GM03348 (cell line): ENCODE measurements at places on chromosomes 6 and 20.

GRCh38 chr6:133724726-133725125 is 164.2 kb upstream of the TCF21 start:
- DNase-seq: peak; percentile 57

- DNase-seq: no peak
Observed at GRCh38 chr6:11331111-11331510, 98.6 kb upstream of the NEDD9 start.

DNA sequence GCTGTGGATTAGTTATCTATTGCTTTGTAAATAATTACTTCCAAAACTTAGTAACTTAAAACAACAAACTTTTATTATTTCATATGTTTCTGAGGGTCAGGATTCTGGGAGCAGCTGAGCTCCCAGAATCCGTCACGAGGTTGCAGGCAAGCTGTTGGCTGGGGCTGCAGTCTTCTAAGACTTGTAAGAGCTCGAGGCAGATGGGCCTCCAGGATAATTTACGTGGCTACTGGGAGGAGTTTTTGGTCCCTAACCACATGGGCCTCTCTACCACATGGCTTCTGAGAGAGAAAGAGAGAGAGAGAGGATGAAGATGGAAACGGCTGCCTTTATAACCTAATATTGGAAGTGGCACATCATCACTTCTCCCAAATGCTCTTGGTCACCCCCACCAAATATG is 64.9 kb upstream of the SULF2 start:
- no peak for DNase-seq

DNA sequence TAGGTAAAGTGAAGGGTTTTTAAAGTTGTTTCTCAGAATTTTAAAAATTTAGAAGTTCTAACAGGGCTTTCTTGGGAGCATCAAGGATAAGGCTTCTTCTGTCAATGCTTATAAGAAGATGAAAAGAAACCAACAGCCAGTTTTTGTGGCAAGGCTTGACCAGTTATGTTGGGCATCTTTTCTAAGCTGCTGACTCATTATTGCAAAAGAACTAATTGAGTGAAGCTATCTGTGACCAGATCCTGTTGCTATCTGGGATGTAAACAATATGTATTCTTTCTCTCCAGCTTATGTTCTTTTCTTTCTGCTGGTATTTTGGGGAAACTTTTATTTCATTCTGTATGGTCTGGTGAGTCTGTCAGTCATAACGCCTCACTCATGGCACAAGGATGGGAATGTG is 643.8 kb downstream of the HDGFL1 start:
- no peak for DNase-seq

GRCh38 chr6:156864557-156864956 is 87.4 kb downstream of the ARID1B start:
- no peak for DNase-seq

GRCh38 chr6:13883966-13884365 is 40.8 kb upstream of the RNF182 start:
- DNase-seq: no peak

GRCh38 chr6:13417431-13417830 is 70.0 kb downstream of the GFOD1 start:
- no peak for DNase-seq

- peak; percentile 55 for DNase-seq
Observed at GRCh38 chr6:110255211-110255750, 75.1 kb downstream of the CDC40 start.

DNA sequence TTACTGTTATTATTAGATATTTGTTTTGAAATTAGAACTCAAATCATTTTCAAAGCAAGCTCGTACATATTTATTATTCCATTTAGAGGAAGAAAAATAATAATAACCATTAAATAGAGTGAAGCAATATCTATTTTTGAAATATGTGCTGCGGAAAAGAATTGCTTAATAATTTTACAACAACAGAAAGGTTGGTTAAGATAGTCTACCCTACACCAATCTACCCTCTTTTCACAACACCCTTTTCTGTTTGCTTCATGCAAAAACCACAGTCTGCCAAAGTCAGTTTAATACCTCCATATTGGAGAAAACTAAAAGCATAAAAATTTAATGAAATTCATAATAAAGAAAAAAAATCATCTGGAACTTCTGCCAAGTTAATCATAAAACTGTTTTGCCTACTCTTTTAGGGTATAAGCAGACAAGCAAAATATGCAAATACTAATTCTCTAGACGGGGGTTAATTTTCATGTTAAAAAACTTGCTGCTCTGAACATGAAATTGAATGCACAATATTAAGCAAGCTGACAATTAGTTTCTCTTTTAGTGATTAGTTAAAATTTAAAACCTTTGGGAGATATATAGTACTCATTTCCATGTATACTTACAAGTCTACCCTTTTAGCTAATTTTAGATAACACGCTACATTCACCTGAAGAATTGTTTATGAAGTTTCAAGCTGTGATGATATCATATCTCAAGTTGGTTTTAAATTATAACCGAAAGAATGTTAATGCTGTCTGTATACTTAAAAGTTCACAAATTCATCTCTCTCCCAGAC is 100.2 kb downstream of the AHI1 start:
- DNase-seq: no peak

- peak; percentile 91 for DNase-seq
Observed at GRCh38 chr20:57089699-57090144, 176.7 kb downstream of the BMP7 start.

- DNase-seq: no peak
Observed at GRCh38 chr20:39670988-39671387, 708.8 kb downstream of the DHX35 start.

GRCh38 chr20:14644306-14645097 is 307.1 kb upstream of the FLRT3 start:
- DNase-seq: no peak

- peak; percentile 55 for DNase-seq
Observed at GRCh38 chr6:9520417-9521151, 894.3 kb downstream of the TFAP2A start.

DNA sequence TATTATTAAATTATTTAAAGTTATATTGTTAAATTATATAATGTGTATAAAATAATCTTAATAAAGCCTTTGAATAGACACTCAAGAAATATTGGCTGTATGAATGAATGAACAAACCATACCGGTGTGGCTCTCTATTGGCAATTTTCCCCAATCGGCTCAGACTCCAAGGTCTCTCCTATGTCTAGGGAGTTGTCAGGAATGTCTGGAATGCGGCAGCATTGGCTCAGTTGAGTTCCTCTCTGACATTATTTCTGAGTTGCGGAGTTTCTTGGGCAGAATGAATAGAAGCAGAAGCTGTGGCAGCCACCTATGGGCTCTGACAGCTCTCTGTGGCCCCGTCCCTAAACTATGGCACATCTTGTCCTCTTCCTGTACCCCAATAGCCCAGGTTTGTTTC is 111.0 kb downstream of the SOBP start:
- peak; percentile 81 for DNase-seq

DNA sequence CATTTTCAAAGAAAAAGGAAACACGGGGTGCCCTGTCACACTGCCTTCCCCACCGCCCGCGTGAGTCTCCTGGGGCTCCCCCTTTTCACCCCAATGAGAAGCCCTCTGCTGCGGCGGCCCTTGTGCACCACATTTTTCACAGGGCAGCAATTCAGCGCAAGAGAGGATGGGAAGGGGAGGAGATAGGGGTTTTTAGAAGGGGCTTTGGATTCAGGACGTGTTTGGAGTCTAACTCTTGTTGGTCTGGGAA is 726 bp upstream of the ARFGEF3 start:
- DNase-seq: no peak

DNA sequence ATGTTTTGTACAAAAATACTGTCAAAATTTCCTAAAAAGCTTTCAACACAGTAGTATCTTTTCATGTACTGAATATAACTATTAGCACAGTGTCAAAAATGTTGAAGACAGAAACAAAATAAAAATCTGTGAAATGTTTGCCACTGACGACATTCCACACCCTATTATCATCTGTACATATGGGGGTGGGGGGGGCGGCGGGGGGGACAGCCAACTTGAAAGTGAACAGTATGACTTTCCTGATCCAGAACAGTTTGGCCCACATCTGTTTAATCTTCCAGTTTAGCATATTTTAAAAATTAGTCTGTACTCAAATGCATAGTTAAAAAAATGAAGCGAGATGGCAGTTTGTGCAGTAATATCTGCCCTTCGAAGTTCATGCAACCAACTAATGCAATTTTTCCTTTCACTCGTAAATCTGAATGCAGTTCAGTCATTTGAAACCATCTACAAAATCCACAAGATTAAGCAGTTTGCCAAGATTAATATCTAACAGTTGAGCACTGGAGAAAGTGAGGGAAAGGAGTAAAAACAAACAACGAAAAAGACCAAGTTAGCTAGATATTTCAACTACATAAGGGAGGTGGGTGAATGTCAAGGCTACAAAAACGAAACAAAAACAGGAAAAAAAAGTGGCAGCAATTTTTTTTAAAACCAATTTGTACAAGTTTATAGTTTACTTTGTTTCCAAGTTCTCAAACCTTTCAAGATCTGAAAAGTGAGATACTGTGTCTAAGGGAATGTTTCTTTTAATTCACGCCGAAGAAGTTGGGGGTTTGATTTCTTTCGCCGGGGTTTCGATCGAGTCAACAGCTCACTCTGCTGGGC is 1.9 kb downstream of the CITED2 start:
- no peak for DNase-seq

DNA sequence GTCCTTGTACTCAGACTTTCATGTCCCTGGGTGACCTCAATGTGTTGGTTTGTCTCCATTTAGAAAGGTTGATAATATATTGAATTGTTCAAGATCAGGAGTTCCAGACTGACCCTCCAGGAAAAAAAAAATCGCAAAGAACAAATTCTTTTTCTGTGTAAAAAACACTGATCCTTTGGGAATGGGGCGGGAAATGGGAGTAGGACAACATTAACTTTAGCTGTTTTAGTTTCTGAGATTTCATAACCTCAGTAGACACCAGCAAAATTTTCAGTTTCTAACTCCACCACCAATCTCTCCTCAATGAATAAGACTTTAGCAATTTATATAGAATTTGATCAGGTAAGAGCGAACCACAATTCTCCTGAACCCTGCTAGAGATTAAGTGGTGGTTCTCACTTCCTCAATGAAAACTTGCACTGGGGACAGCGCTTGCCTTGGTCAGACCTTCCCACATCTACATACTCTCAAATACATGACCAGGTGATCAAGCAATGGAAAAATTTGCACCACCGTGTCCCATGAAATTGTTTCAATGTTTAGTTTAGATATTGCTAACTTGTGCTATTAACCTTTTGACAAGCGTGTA is 231.2 kb upstream of the PLN start:
- DNase-seq: no peak

DNA sequence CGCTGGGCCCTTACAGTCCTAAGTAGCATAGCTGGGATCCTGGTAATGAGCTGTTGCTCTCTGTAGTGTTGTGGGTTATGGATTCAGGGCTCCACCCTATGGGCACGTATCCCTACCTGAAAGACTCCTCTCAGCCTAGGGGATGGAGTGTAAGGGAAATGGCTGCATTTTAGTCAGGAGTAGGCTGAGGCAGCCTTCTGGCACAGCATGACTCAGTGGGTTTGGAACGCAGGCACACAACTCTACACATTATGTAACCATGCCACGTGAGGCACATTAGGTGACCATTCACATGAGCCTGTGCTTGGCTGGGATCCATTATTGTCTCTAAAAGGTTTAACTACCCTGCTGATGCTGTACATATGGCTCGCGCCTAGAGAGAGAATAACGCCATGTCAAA is 27.8 kb downstream of the HDDC2 start:
- no peak for DNase-seq

DNA sequence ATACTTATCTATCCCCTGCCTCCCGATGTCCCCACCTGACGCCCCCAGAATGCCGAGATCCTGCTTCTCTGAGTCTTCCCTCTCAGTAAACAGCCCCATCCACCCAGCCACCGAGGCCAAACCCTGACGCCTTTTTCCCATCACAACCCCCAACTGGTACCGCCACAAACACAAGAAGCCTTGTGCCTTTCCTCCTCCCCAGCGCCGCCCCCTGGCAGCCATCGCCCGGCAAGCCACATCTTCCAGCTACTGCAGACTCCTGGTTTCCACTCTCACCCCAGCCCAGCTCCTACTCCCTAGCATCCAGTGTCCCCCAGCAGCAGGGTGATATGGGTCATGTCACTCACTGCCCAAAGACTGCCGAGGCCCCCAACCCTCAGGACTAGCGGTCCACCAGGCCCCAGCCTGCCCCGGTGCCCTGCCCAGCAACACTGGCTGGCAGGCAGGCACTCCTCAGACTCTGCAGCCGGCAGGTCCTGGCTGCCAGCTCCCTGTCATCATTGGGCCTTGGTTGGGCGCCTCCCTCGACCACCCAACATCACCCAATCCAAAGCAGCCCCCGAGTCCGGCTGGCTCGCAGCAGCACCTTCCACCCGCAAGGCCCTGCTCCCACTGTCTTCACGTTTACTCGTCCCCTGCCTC is 11.2 kb downstream of the TCFL5 start:
- DNase-seq: no peak

DNA sequence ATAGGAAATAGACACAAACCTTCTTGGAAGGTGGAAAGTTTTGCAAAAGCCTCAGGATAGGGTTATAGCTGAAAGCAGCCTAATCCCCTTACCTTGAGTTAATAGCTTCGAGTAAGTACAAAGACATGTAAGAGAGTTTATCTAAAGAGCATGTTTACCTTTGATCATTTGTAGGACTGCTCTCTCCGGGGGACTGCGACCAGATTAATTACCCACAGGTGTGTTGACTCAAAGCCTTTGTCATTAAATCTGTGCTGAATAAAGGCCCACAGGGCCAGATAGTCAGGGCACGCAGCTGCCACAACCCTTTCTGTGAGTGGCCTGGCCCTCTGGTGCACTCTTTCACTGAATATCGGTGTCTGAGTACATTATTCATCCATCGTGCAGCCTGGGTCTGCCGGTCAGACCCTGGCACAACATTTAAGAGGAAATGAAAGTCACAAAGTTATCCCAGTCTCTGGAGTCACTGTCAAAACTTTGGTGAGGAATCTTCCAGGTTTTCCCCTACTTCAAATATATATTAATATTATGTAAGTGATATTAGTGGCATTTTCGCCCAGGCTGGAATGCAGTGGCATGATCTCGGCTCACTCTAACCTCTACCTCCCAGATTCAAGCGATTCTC is 5.4 kb upstream of the MICA start:
- DNase-seq: no peak

DNA sequence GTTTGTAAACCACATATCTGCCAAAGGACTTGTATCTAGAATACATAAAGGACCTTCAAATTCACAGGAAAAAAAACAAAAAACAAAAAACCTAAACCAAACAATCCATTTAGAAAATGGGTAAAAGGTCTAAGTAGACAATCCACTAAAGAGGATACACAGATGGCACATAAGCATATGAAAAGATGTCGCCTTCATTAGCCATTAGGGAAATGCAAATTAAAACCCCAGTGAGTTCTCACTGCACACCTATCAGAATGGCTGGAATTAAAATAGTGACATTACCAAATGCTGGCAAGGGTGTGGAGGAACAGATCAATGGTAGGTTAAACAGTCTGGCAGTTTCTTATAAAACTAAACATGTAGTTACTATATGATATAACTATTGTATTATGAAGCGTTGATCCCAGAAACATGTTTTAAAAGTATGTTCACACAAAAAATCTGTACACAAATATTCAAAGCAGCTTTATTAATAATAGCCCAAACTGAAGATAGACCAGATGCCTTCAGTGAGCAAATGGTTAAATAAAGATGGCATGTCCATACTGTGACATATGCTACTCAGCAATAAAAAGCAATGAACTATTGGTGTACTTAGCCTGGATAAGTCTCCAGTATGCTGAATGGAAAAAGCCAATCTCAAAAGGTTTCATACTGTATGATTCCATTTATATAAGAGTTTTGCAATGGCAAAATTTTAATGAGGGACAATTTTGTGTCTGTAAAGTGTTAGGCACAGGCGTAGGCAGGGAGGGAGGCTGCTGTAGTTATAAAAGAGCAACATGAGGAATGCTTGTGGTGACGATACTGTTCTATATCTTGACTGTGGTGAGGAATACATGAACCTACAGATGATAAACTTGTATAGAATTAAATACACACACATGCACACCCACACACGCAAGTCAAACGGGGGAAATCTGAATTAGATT is 43.9 kb downstream of the PLCB1 start:
- no peak for DNase-seq
